ENCODE measurements at places on chromosomes 16 and 17. TPM values are rescaled to one million over a fixed set of nuclear protein-coding genes. Genes with fewer than 3 reads are reported as not detected.

SLFN12 gene
- polyA plus RNA-seq: 23.7 TPM

DNA sequence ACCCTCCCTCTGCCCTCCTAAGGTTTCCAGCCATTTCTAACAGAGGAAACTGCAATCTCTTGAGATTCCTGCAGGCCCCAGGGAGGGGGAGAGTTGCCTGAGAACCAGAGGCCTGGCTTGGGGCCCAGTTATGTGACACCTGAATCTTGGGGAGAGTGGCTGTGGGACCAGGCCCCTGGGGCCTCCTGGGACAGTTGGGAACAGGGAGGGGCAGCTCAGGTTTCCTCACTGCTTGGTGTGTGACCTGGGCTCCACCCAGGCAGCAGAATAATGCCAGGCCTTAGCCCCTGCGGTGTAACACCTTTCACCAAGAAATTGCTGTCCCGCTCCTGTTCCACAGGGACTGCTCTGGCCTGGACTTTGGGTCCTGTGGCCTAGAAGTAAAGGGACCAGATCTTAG is 44.3 kb upstream of the CRHR1 start:
- DNase-seq: no peak

GRCh38 chr17:60425626-60426025 is 3.3 kb downstream of the CHCT1 start:
- DNase-seq: no peak

FBXL16 gene
- polyA plus RNA-seq: 1.8 TPM

DNA sequence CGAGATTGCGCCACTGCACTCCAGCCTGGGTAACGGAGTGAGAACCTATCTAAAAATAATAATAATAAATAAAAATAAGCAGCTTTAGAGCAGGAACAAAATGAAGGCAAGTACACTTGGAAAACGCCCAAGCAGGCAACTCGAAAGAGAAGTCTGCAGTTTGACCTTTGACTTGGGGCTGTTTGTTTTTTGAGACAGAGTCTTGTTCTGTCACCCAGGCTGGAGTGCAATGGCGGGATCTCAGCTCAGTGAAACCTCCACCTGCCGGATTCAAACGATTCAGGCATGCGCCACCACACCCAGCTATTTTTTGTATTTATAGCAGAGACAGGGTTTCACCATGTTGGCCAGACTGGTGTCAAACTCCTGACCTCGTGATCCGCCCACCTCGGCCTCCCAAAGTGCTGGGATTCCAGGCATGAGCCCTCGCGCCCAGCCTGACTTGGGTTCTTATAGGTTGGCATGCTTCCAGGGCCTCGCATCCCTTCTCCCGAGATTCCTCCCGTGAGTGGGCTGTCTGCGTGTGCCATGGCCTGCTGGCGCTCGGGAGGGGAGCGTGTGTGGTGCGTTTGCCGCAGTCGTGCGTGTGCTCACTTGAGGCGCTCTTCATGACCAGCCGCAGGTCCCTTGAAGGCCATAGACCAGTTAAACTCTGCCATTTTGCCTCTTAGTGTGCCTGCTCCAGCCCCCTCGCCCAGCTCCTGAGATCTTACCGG is 18.4 kb upstream of the UBE2I start:
- DNase-seq: no peak

DNA sequence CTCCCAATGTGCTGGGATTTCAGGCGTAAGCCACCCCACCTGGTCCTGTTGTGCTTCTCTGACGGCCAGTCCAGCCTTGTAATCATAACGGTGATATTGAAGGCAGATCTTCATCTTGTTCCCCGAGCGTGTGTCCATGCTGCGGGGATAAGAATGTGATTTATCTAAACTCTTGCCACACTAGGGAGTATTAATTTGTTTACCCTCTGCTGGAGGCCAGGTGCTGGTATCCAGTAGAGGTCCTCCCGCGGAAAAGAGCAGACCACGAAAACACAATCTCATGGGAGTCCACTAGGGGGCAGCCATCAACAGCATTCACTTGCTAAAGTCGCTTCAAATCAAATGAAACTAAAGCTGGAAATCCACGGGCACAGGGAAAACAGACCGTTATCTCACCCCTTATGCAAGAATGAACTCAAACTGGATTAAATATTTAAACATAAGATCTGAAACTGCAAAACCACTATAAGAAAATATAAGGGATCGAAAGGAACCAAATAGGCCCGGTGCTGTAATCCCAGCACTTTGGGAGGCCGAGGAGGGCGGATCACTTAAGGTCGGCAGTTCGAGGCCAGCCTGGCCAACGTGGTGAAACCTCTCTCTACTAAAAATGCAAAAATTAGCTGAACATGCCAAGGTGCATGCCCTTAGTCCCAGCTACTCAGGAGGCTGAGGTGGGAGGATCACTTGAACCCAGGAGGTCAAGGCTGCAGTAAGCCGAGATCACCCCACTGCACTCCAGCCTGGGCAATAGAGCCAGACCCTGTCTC is 22.3 kb upstream of the RBBP6 start:
- DNase-seq: peak; percentile 61

DNA sequence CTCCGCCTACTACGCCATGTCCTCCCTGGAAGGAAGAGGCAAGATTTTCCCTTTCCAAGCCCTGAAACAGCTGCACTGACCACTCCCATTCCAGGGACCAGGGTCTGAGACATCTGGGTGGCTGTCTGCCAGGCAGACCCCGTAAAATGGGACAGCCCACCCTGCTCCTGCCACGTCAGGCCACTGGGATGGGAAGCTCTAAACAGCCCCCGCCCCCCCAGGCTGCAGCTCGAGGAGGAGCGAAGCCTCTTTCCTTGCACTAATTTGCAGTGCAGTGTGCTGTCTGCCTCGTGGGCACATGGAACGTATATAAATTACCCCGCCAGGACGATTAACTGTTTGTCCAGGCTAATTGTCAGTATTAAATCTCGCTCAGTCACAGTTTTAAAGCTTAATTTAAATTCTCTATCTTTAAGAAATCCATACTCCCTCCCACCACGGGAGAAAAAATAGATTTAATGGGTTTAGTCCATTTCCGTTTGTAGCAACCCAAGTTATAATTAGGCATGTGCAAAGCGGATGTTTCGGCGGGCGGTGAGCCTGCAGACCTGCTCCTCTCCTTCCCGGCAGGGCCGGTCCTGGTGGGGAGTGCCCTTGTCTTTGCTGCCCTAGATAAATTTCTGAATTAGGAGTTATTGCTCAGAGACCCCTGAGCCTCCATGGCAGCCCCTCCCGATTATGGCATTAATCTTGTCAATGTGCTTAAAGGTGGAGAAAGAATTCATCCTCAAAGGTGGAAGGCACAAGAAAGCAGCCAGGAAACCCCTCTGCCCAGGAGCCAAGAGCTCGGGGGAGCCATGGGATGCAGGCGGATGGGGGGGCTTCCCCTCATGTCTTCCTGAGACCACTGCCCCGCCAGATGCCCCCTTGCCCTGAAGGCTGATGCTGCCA is 268.0 kb upstream of the TNRC6C start:
- no peak for DNase-seq

RAPGEFL1 gene
- polyA plus RNA-seq: 5.4 TPM

DNA sequence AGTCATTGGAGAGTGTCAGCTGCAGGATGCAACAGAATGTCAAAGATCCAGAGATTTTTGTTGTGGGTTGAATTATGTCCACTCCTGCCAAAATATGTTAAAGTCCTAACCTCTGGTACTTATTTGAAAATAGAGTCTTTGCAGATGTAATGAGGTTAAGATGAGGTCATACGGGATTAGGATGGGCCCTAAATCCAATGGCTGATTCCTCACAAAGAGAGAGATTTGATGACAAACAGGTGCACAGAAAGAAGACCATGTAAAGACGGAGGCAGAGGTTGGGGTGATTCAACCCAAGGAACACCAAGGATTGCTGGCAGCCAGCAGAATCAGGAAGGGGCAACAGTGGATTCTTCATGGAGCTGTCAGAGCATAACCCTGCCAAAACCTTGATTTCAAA is 34.5 kb upstream of the USP22 start:
- no peak for DNase-seq

PERCC1 gene
- polyA plus RNA-seq: not detected

CDH16 gene
- 269 TPM for polyA plus RNA-seq

C1QL1 gene
- 1.7 TPM for polyA plus RNA-seq

C17orf100 gene
- 10.3 TPM for polyA plus RNA-seq

GRCh38 chr17:10144982-10145381 is 53.4 kb downstream of the GAS7 start:
- no peak for DNase-seq

DNA sequence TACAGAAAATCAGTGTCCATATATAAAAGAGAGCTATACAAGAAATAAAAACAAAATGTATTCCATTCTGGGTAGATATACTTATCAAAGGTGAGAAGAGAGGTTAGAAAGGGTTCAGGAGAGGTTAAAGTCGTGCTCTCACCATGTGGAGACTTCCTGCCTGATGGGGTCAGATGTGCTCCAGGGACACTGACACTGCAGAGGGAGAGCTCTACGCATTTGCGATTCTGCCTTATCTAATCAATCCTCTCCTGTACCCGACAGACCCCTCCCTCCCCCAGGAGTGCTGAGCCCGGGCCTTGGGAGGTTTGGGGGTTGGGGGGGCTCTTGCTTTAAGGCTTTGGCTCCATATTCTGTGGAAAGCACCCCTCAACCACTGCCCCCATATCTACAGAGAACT is 16.6 kb upstream of the SLC5A11 start:
- DNase-seq: no peak

NUP88 gene
- 82.7 TPM for polyA plus RNA-seq

AIPL1 gene
- not detected for polyA plus RNA-seq

KIF1C gene
- polyA plus RNA-seq: 94.4 TPM

DNA sequence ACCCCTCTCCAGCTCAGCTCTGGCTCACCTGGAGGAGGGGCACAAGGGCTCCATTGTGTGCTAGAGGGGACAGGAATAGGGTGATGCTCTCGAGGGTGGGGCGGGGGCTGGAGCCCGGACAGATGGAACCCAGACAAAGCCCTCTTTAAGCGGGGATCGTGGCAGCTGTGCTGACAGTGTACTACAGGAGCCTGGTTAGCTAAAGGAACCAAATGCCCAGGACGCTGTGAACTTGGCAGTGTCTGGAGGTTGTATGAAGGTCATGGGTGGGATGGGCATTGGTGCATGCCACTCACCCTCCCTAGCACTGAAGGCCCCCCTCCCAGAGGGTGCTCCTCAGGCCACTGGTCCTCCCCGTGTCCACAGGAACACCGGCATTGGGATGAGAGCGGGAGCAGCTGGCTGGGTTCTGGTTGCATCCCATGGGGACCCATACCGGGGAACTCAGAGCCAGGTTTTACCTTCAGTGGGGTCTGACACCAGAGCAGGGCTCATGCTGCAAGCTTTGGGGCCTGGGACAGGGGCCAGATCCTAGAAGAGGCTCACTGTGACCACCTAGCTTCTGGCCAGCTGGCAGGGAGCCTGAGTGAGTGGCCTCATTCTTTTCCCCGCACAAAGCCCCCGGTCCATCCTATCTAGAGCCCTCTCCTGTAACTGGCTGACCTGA is 11.9 kb downstream of the KIF19 start:
- DNase-seq: no peak

GRCh38 chr16:55263271-55264250 is 60.4 kb upstream of the IRX6 start:
- DNase-seq: no peak

MYH3 gene
- polyA plus RNA-seq: 3.0 TPM

HP gene
- 0.51 TPM for polyA plus RNA-seq

TSR3 gene
- 47.5 TPM for polyA plus RNA-seq

EPX gene
- 0.80 TPM for polyA plus RNA-seq

DNA sequence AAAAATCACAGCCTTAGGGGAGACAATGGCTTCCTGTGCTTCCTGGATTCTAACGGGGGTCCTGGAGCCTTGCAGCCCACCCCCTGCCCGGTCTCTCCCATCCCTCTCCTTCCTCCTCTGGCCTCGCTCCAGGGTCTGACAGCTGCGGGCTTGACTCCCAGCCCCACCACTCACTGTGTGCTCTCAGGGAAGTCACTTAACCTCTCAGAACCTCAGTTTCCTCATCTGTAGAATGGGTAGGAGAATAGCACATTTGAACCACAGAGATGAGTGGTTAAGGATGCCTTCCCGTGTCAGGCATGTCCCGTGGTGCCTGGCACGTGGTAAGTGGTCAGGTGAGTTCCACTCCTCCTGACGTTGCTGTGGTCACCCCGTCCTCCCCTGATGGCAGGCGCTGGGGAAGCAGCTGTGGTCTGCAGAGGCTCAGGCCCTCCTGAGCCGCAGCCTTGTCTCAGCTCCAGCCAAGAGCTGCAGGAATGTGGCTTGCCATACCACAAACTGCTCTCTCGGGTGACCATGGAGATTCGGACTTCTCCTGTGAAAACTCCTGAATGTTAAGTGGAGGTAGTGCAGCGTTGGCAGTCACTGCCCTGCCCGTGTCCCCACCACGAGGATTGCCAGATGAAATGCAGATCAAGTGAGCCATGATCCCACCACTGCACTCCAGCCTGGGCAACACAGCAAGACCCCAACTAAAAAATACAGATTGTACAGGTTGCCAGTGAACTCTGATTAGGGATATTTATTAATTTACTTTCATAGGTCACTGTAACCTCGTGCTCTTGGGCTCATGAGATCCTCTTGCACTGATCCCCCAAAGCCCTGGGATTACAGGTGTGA is 85.7 kb downstream of the NT5M start:
- DNase-seq: no peak

DNA sequence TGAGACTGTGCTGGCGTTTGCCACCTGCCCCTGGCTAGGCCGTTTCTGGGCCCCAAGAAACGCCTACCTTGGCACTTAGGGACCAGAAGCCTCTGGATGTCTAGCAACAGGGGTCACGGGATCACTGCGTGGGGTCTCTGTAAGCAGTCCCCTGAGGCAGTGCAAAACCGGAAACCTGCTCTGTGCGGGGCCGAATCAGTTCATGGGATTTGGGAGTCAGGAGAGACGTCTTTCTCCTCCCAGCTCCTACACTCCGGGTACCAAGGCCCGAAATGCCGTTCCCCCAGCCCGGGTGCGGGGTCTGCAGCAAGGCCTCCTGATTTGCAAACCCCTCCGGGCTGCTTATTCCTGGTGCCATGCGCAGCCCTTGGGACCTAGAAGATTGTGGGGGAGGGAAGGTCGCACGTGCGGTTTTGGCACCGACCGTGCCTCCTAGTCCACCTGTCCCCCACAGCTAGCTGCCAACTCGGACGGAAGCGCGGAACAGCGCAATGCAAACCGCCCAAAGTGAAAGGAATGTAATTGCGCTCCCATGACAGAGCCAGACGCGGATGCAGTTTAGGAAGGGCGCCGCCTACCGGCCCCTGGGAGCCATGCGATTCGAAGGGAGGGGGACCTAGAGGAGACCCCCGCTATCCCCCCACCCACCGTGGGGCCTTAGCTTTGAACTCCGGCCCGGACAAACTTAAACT is 6.5 kb downstream of the IRX5 start:
- DNase-seq: no peak
